ENCODE measurements at places on chromosomes 2 and 18.

DNA sequence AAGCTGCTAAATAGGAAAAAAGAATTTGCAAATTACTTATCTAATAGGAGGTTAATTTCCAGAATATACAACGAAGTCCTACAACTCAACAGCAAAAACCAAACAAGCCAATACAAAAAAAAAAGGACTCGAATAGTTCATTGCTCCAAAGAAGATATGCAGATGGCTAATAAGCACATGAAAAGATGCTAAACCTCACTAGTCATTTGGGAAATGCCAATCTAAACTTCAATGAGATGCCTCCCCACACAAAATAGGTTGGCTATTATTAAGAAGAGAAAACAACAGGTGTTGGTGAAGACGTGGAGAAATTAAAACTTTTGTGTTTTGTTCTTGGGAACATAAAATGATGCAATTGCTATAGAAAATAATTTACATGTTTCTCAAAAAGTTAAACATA lies 1634.4 kb upstream of the DDX18 start:
- no peak for DNase-seq

DNA sequence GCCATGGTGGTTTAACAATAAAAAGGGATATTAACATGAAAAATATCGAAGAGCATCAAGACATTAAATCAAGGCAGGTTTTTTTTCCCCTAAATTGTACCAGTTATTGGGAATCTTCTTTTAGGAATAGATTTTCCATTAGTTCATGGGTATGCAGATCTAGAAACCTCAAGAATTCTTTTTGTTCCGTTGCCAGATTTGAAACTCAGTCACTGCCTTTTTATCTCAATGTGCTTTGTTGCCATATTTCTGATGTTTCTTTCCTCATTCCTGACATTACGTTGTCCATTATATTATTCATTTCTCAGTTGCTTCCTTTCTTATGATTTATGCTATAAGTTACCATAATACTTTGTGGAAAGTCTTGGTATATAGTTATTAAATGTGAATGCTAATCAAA lies 162.2 kb downstream of the CD226 start:
- DNase-seq, result no peak

GRCh38 chr2:58098254-58099095 lies 51.9 kb downstream of the VRK2 start:
- DNase-seq, result no peak

DNA sequence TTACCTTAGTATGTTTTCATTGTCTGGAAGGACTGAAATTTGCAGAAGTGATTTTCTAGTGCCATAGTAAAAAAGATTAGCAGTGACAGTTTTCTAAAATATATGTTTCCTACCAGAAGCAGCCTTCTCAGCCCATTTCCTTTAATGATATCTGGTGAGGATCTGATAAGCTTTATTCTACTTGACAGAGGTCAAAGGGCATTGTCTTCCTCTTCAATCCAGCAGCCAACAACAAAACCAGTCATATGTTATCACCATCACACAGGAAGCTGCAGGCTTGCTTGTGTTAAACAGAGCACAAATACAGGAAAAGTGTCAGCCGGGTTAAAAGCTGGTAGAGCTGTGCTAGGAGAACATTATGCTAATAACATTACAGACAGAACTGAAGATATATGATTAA lies 35.6 kb upstream of the ZSWIM2 start:
- DNase-seq, result no peak

- DNase-seq, result no peak
Observed at GRCh38 chr18:63823516-63824219, 48.5 kb downstream of the SERPINB7 start.

- DNase-seq, result no peak
Observed at GRCh38 chr18:23179416-23179815, 44.1 kb downstream of the CABLES1 start.

GRCh38 chr18:62458346-62458745 lies 64.5 kb upstream of the ZCCHC2 start:
- no peak for DNase-seq

GRCh38 chr2:95372845-95373244 lies 29.7 kb upstream of the FAHD2A start:
- no peak for DNase-seq

DNA sequence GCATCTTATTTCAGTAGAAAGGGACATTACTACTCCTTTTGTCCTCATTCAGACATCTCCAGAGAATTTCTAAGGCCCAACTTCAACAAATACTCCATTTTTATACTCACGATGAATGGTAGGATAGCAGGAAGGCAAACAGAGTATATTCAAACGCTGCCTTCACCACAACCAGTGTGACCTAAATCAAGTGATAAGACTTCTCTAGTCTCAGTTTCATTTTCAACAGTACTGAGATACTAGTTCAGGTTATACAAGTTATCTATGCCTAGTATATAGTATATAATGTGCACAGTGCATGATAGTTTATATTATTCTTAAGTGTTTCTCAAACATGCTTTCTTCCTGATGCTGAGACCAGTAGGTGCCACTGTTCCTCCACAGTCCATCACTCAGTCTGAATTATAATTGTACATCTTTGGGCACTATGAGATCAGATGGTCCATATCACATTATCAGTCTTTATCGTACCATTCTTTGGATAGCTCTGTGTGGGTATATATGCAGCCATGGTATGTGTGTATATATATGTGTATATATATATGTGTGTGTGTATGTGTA lies 66.3 kb upstream of the RPE start:
- no peak for DNase-seq

- DNase-seq, result no peak
Observed at GRCh38 chr2:177445200-177445599, 52.6 kb downstream of the AGPS start.

DNA sequence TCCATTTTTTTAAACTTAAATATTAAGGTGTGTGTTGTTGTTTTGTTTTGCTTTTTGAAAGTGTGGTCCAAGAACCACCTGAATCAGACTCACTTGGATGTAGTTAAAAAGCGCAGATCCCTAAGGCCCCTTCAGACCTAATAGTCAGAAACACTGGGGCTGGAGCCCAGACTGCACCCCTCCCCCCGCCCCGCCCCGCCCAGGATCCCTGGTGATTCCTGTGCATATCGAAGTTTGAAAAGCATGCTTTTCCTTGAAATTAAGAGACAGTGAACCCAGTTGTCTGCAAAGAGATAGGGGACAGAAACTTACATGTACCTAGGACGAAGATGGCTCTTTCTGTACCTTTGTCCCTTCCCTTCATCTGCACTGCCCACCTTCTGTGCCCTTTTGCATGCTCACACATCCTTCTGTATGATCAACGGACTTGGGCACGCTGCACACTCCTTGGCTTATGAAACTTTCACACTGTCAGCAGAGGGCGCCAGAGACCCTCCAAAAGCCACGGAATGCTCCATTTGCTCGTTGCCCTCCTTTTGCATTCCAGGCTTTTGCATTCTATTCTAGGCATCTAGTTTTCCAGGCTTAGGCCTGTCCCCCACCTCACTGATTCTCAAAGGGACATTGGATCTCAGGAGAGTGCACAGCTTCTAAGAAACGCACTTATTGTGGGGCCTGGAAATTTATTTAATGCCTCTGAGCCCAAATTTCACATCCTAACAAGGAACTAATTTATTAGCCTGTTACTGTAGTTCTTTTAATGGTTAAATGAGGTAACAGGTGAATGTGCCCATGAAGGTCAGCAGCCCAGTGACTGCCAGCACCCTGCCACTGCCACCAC lies 32.8 kb upstream of the SLC14A1 start:
- DNase-seq, result peak; percentile 68

- DNase-seq, result no peak
Observed at GRCh38 chr2:196268025-196268424, 96.6 kb upstream of the STK17B start.

- DNase-seq, result no peak
Observed at GRCh38 chr2:111936881-111937280, 38.5 kb downstream of the MERTK start.

DNA sequence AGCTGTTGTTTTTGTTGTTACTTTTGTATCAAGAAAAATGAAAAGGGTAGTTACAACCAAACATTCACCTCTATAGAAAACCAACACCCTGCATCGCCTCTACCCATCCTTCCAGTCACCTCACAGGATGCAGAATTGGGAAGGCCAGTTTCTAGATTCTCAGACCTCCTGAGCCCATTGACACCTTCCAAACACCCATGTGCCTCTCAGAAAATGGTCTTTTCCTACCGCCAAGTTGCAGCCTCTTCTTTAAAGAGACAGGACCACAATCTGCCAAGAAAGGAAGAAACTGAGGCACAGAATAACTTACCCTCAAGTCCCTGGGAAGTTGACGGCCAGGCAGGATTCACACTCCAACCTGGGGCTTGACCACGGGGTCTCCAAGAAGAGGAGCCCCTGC lies 101.4 kb downstream of the TNS1 start:
- DNase-seq, result no peak

DNA sequence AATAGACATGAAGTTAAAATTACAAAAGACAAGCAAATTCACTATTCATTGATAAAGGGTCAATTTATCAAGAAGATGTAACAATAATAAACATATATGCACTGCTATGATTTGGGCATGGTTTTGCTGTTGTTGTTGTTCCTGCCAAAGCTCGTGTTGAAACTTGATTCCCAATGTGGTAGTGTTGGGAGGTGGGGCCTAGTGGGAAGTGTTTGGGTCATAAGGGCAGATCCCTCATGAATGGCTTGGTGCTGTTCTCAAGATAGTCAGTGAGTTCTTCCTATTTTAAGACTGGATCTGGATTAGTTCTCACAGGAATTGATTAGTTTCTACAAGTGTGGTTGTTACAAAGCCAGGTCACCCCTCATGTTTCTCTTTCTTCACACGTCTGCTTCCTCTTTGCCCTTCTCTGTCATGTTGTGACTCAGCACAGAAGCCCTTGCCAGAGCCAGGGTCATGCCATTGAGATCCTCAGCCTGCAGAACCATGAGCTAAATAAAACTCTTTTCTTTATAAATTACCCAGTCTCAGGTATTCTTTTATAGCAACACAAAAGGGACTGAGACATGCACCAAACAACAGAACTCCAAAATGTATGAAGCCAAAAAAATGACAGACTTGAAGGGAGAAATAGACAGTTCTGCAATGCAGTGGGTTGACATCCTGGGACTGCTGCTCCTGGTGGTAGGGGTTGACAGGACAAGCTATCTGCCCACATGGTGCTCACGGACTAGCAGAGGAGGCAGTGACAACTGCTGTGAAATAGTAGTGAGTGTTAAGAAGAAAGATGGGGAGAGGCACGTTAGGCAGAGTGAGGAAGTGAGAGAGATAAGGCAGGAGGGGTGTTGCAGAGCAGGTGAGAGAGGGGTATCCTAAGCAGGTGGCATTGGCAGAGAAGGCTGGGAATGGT lies 18.6 kb upstream of the SKA1 start:
- DNase-seq, result no peak

GRCh38 chr2:196131384-196131937 lies 39.9 kb downstream of the STK17B start:
- peak; percentile 44 for DNase-seq

- DNase-seq, result no peak
Observed at GRCh38 chr2:184830531-184830930, 232.2 kb downstream of the ZNF804A start.

GRCh38 chr2:218357236-218358177 lies 850 bp downstream of the CATIP start:
- DNase-seq, result no peak

GRCh38 chr2:206368933-206369569 lies 74.3 kb upstream of the ADAM23 start:
- DNase-seq, result no peak

DNA sequence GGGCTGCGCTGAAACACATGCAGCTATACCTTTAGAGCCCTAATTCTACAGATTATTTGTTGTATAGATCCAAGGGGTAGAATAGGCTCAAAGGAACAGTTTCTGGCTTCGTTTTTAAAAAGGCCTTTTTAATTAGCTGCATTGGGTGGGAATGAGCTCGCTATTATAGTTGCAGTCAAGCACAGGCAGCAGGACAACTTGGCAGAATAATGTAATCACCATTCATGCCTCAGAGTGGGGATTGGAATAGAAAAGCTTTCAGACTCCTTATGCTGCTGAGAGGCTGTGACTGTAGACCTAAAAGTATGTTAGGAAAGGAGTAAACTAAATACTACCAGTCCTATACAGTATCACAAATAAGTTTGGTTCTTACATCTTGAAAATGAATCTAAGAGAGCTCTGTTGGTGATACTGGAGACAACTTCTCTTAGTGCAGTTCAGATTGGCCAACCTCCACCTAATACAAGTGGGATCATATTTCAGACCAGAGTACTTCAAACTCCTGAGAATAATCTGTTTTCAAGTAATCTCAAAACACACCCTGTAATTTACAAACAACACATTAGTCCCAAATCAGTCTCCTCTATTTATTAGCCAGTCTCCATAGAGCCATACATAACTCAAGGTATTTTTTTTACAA lies 121.4 kb downstream of the ANTXR1 start:
- no peak for DNase-seq

- DNase-seq, result no peak
Observed at GRCh38 chr18:38539856-38540255, 974.3 kb upstream of the CELF4 start.

- no peak for DNase-seq
Observed at GRCh38 chr2:39534095-39534711, 97.1 kb upstream of the MAP4K3 start.

DNA sequence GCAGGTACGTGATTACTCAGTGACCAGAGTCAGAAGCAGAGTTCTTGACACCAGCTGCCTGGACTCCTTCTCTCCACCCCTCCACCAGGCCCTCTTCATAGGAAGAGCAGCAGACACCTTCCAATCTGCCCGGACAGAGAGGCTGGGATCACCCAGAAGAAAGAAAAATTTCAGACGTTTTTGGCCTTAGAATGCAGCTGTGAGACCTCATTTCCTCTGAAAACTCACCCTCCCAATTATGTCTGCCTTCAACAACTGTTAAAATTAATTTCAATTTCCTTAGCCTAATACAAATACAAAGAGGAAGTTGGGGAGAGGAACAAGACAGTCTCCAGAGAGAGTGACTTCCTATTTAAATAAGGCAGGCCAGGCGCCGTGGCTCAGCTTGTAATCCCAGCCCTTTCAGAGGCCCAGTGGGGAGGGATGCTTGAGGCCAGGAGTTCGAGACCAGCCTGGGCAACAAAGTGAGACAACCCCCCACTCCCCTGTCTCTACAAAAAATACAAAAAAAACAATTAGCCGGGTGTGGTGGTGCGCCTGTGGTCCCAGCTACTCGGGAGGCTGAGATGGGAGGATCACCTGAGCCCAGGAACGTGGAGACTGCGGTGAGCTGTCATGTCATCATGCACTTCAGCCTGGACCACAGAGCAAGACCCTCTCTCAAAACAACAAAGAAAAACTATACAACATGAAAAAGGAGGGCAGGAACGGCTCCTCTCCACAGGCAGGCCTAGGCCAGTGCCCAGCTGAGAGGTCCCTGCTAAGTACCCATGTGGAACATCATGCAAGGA lies 1.6 kb downstream of the SLC66A2 start:
- no peak for DNase-seq

GRCh38 chr2:165567273-165567672 lies 97.8 kb downstream of the CSRNP3 start:
- DNase-seq, result no peak

GRCh38 chr2:132936791-132937190 lies 266.8 kb upstream of the LYPD1 start:
- DNase-seq, result no peak

Data from T-helper 1 cell (primary cell).